ENCODE measurements at places on chromosomes 2 and 18.

- DNase-seq: peak; percentile 61
Observed at GRCh38 chr2:25041307-25041927, 459 bp upstream of the EFR3B start.

DNA sequence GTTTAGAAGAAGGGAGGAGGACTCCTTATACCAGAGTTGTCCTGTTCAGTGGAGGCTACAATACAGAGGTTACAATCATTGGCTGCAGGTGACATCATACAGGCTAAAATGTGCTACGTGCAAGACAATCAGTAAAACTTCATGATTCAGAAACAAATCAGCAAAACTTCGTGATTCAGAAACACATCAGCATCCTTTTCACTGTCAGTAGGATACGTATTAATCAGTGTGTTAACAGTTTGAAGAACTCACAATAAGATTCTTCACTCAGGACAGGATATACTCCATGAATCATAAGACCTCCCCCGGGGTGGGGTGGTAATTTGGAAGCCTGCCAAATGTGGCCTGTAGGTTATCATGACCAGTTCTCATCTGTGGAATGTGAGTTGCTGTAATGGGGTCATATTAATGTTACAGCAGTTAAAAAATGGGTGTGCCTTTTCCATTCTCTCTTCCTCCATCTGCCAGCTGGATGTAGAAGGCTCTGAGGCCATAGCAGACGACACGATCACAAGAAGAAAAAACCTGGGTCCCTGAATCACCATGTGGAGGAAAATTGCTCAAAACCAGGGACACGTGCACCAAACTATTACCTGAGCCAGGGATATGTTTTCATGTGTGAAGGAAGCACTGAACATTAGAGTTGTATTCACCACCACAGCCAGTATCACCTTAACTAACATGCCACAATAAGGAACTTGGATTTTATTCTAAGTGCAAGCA, 134.8 kb upstream of the CREB1 start:
- DNase-seq: peak; percentile 96

- no peak for DNase-seq
Observed at GRCh38 chr2:36820942-36821605, 124.6 kb downstream of the VIT start.

- peak; percentile 50 for DNase-seq
Observed at GRCh38 chr2:160336105-160336504, 136.0 kb upstream of the ITGB6 start.

- peak; percentile 32 for DNase-seq
Observed at GRCh38 chr2:43399515-43400264, 173.3 kb upstream of the ZFP36L2 start.

DNA sequence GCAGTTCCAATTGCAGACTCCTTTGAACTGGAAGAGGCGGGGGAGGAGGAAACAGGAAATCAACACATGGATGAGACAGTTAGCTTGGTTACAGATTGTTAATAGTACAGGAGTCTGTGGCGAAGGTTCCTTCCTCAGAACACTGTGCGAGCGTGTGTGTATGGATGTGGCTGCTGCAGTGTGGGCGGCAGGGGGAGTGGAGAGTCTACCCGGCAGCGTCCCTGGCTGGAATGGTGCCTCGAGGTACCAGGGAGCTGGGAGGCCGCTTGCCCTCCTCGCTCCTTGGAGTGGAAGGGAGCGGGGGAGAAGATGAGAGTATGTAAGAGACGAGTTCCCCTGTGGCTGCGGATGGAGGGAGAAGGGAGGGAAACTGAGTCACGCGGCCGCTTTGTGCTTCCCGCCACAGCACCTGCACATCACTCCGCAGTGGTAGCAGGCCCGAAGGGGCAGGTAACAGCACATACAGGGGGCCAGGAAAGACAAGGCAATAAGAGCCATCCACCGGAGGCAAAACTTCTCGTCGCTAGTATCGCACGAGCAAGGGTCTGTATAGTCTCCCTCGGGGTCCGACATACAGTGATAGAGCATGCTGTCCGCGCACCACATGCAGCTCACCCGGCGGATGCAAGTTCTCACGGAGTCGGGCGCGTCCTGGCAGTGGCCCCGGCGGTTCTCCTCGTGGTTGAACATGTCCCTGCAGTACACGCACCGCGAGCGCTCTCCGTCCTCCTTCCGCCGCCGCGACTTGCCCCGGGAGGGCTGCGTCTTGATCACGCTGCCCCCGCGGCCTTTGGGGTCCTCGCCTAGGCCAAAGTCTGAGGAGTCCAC, 85.7 kb downstream of the ACTR2 start:
- no peak for DNase-seq

DNA sequence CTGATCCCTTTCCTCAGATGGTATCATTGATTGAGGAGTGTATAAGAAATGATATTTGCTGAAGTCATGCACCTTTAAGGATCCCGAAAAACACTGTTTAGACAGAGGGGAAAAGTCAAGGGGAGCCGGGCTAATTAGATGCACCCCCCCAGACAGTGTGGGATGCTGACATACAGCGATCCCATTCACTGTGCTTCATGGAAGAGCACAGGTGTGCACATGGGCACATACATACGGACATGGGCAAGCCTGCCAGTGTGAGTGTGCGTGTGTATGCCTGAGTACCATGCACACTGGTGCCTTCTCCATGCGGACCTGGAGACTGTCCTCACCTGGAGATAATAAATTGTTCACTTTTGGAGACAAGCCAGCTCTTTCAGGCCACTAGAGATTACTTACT, 22.6 kb downstream of the MEIS1 start:
- DNase-seq: no peak

GRCh38 chr2:217494557-217494956, 508.2 kb downstream of the TNS1 start:
- no peak for DNase-seq

DNA sequence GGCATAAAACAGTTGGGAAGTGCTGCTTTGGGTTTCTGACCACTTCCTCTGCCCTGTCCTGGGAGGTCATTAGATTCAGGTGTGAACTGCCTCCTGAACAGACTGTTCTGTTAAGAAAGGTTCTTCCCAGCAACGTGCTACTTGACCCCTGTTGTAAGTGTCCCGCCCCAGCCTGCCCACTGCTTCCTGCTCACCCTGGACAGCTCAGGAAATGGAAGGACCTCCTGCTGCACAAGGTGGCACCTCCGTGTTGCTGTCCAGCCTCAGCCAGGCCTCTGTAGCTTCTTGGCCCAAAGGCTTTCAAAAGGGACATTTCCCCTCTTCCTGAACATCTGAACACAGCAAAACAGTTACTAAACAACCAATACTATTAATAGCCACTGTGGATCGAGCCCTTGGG, 5.3 kb downstream of the TOGARAM2 start:
- peak; percentile 48 for DNase-seq

GRCh38 chr2:148926981-148927401, 52.0 kb downstream of the KIF5C start:
- no peak for DNase-seq

- no peak for DNase-seq
Observed at GRCh38 chr2:5995832-5996231, 303.6 kb downstream of the SOX11 start.

- no peak for DNase-seq
Observed at GRCh38 chr18:32698153-32698552, 74.7 kb downstream of the KLHL14 start.
